ENCODE measurements at places on chromosomes 2 and 18.
A peak's percentile ranks its signal among the peaks of the same experiment; 100 is the strongest.

DNA sequence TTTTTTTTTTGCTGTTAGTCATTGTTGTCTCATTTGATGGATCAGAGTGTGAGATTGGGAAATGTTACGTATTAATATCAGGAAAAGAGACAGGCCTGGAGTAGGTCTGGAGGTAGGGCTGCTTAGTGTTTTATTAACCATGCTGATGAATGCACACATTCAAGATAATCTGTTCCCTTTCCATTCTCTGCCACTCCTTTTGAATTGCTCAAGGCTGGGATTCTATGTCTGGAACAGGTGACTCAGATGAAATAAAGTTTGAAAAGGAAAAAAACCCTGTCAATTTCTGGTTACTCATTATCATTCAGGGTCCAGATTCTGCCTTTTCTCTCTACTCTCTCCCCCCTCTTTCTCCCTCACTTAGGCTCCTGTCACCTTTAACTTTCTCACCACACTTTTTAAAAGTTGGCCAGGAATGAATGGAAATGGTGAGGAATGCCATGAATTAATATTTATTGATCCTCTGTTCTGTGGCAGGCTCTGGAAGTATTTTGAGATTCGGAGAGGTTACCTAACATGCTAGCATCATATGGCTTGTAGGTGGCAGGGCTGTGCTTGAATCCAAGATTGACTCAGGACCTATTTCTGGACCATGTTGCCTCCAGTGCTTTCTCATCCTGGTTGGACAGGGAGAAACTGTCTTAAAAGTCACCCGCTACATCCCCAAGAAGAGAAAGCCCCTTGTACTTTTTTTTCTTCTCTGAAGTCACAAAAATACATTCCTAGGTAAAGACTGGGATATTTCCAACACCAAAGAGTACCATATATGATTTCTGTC lies 40.2 kb downstream of the MAP4K4 start:
- no peak for DNase-seq

DNA sequence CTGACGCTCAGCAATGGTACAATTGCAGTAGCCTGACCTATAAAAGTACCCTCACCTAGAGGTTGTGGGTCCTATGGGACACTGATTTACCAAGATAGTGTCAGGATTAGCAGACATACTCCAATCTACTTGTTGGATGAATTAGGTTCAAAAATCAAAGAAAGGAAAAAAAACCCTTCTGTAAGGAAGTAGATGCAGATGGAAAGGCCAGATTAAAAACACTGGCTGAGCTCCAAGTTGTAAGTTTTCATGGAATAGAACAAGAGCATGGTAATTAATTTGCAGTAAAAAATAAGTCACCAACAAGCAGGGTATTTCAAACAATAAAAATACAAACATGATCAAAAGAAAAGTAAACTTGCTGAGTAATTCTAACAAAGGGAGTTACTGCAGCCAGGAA lies 26.4 kb downstream of the IDH1 start:
- DNase-seq, result no peak

GRCh38 chr18:68498636-68499035 lies 216.3 kb downstream of the TMX3 start:
- no peak for DNase-seq

GRCh38 chr2:143745060-143745459 lies 615.8 kb downstream of the ARHGAP15 start:
- DNase-seq, result no peak

GRCh38 chr2:108413711-108414095 lies 35.3 kb upstream of the GCC2 start:
- no peak for DNase-seq

GRCh38 chr2:66771359-66771976 lies 336.5 kb downstream of the MEIS1 start:
- no peak for DNase-seq

DNA sequence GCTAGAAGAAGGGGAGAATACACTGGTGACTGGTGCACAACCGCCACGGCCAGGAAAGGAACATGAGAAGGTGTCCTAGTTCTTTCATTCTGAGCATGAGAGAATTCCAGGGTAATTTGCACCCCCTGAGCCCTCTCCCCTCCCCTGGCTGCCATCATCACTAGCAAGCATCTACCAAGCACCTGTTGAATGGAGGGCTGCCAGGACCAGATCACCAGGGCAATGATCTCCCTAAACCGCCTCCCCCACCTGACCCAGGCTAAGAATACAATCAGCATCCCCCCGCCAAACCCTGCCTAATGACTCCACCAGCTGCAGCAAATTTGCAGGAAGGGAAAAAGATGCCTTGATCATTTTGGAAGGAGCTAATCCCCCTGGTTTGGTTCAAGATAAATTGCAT lies 100.2 kb downstream of the STPG4 start:
- no peak for DNase-seq

DNA sequence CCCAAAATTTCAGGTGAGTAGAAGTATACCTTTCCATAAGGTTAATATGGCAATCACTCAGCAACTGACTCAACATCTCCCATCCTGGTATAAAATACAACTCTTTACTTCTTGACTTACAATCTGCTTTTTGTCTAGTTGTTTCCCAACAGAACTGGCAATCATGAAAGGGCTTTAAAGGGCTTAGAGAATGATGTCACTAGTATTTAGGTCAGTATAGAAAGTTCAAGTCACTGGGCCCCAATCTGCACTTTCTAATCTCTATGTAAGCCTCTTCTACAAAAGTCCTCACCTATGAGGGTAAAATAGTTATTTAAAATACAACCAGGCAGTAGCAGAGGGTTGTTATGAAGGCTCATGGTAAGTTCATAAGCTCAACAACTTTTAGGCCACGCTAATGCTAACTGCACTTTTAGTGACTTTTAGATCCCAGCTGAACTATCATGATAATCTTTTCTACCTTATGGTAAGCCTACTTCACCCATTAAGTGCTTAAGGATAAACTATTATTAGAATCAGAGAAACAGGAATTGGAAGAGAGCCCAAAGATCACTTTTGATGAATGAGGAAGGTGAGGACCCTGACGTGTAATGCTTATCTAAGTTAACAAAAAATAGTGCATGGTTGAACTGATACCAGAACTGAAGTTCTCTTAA lies 79.6 kb downstream of the GORASP2 start:
- DNase-seq, result no peak

DNA sequence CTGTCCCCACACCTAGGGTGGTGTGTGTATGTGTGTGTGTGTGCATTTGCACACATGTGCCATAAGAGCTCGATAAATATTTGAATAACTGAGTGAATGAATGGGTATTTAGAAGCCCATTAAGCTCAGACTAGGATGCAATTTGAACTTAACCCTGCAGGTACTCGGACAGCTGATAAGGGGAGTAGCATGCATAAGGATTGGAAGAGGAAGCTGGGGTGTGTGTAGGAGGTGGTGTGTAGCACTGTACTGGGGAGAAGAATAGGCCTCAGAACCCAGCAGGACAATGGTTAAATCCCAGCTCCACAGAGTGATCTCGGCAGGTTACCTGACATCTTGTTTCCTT lies 1.8 kb upstream of the KCNF1 start:
- no peak for DNase-seq

GRCh38 chr2:157244691-157245090 lies 12.8 kb upstream of the GALNT5 start:
- DNase-seq, result no peak

DNA sequence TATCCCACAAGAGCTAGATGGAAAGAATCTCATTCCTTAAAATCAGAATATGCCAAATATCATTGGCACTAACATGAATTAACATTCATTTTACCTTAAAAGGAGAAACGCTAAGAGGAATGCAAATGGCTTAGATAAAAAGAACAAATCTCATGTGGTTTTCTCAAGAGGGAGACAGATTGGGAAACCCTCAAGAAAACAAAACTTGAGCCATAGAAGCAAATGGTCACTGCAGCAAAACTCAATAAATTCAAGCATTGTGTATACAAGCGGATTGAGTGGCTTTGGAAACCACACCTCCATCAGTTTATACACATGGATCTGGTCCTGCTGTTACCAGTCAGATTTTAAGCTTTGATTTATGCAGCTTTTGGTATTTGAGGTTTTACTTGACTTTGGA lies 1331.8 kb upstream of the ZEB2 start:
- DNase-seq, result no peak

- no peak for DNase-seq
These were observed 50.8 kb downstream of the SPRED2 start for GRCh38 chr2:65381607-65382051.

DNA sequence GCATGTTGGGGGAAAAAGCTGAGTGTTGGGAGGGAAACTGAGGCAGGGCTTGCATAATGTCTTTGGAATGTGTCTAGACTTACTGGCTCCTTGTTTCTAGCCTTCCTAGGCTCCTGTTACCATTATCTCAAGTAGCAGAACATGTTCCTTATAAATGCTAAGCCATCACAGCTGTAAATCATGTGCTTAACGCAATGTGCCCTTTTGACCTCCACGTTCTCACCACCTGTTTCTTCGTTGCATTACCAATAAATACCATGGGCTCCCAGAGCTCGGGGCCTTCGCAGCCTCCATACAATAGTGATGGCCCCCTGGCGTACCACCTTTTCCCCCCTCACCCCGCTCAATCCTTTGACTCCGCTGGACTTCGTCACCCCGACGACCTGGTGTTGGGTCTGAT lies 54.0 kb upstream of the CWC22 start:
- no peak for DNase-seq

DNA sequence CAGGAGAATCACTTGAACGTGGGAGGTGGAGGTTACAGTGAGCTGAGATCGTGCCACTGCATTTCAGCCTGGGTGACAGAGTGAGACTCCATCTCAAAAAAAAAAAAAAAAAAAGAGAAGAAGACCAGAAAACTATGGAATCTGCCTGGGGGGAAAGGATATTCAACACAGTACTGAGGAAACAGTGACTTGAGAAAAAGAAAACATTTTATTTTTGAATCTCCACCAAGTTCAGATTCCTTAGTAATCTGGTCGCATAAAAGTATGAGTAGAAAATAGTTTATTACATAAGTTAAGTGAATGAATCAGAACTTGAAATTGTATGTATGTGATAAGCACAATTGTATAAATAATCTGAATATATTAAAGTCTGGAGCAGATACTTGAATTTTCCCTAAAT lies 13.0 kb upstream of the HAT1 start:
- no peak for DNase-seq

DNA sequence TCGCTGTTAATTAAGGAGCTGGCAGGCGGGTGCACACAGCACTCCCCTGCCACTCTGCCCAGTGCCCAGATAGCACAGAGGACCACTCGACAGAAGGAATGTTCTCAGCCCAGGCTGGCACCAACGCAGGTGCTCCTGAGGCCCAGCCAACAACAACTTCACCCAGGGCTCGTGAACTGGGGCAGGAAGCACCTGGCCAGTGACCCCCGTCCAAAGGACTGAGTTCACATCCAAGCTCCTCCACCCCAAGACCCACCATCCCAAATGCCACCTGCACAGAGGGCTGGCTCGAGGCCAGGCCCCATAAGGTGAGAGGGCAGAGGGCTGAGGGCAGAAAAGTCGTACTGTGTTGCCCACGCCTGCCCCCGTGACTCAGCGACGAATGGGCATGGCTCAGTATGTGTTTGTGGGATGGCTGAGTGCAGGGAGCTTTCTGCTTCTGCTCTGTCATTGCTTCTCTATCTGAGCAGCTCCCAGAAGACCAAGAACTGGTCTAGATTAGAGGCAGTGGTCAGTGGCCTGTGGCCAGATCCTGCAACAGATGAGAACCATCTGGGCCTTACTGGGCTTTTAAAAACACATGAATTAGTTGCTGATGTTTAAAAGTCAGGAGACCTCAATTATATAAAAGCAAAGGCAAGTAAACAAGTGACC lies 68.4 kb downstream of the POLR1A start:
- DNase-seq, result peak; percentile 39
